ENCODE measurements at places on chromosomes 7 and 10.

GRCh38 chr10:104809288-104810090 lies 168.4 kb downstream of the SORCS3 start:
- peak; percentile 10 for DNase-seq

DNA sequence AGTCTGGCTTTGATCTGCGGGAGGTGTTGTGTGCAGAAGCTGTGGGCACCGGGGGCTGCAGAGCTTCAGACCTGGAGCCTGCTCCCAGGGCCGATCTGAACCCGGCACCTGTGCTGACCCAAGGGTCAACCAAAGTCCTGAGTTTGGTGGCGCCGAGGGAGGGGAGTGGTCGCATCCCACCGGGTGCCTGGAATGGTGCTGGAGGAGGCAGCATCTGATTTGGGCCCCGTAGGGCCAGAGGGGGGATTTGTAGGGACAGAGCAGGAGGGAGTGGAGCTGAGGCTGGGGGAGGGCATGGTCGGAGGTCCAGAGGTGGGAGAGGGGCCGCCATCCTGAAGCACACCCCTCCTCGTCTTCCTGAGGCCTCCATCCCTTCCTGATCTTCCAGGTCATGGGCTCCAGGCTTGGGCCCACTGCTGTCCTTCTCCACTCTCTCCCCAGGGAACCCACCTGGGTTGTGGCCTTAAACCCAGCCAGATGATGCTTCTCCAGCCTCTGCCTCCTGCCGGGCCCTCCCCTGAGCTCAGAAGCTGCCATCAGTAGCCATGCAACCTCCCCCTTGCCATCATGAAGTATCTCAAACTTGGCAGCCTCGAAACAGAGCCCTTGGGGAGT lies 112.9 kb downstream of the LHPP start:
- no peak for DNase-seq

GRCh38 chr7:17680943-17681351 lies 259.3 kb downstream of the SNX13 start:
- DNase-seq, result no peak

GRCh38 chr7:128163473-128163872 lies 77.6 kb upstream of the LEP start:
- no peak for DNase-seq
